ENCODE measurements at places on chromosomes 1 and 21.

GRCh38 chr1:3292051-3292722, 162.3 kb upstream of the ARHGEF16 start:
- no peak for DNase-seq

- no peak for DNase-seq
These were observed 33.5 kb upstream of the AGL start for GRCh38 chr1:99816656-99817055.

- no peak for DNase-seq
These were observed 1.2 kb upstream of the EPHA10 start for GRCh38 chr1:37765916-37766664.

DNA sequence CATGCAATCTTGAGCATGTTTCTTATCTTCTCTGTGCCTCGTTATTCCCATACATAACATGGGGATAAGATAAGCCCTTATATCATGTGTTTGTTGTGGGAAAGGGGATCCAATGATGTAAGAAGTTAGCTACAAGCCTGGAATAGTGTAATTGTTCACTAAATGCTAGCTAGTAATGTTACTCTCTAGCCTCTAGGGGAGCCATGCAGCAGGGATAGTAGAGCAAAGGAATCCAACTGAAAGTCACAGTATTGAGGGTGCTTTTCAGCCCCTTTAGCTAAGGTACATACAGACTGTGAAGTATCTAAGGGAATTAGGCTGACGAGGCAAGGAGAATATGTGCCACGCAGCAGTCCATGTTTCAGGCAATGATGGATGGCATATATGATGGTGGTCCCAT, 46.9 kb downstream of the IL23R start:
- no peak for DNase-seq
